Testis (tissue), 5 donors: ENCODE measurements at places on chromosomes 3 and 15. TPM values are rescaled to one million over a fixed set of nuclear protein-coding genes. Genes with fewer than 3 reads are reported as not detected.

Gene ACKR4
- 0.16 TPM for total RNA-seq

Gene PLAAT1
- 76.3 TPM for total RNA-seq

Gene MST1
- 67.1 TPM for total RNA-seq

Gene CADPS
- total RNA-seq = 21.6 TPM

Gene CLDN16
- total RNA-seq = 0.55 TPM

Gene ELL3
- 18.6 TPM for total RNA-seq

Gene OIP5
- total RNA-seq = 21.2 TPM

Gene TMED3
- total RNA-seq = 88.6 TPM

Gene PLA2G4F
- 0.31 TPM for total RNA-seq

Gene AAGAB
- total RNA-seq = 36.4 TPM

Gene KCNMB3
- 7.4 TPM for total RNA-seq

Gene LEO1
- total RNA-seq = 20.7 TPM

Gene CCR2
- 1.2 TPM for total RNA-seq

Gene SERPINI1
- total RNA-seq = 17.6 TPM

Gene EOMES
- 0.71 TPM for total RNA-seq

Gene DCBLD2
- 161 TPM for total RNA-seq

Gene VEPH1
- 3.0 TPM for total RNA-seq

Gene LRRC31
- 0.19 TPM for total RNA-seq

Gene OR5H2
- not detected for total RNA-seq

Gene TMEM40
- total RNA-seq = 1.5 TPM

Gene PRSS50
- 6.2 TPM for total RNA-seq

Gene PLSCR2
- 6.5 TPM for total RNA-seq

Gene CPA3
- 0.71 TPM for total RNA-seq

Gene ONECUT1
- total RNA-seq = 10.0 TPM

Gene EHD4
- total RNA-seq = 9.4 TPM

Gene GOLGA8M
- total RNA-seq = 7.2 TPM

Gene PAQR5
- total RNA-seq = 0.25 TPM

Gene KBTBD13
- 2.4 TPM for total RNA-seq

Gene PIF1
- 19.1 TPM for total RNA-seq

Gene SLC6A20
- total RNA-seq = 2.3 TPM

Gene COL7A1
- 39.1 TPM for total RNA-seq

Gene TF
- 53.1 TPM for total RNA-seq

Gene ZNF774
- total RNA-seq = 8.7 TPM

Gene CPNE9
- 1.4 TPM for total RNA-seq

Gene CYP8B1
- not detected for total RNA-seq

Gene NSMCE3
- total RNA-seq = 18.9 TPM

Gene GOLGA8A
- total RNA-seq = 136 TPM

Gene SEMA6D
- total RNA-seq = 5.6 TPM

Gene LRTM1
- not detected for total RNA-seq

Gene HES1
- total RNA-seq = 41.1 TPM

Gene ST3GAL6
- 23.4 TPM for total RNA-seq

Gene RAB6B
- total RNA-seq = 5.1 TPM

Gene GRAMD1C
- 24.1 TPM for total RNA-seq

Gene GASK1A
- total RNA-seq = 22.2 TPM

Gene ANKUB1
- total RNA-seq = 3.3 TPM

Gene NR1I2
- total RNA-seq = 0.47 TPM

Gene ZNF620
- 3.7 TPM for total RNA-seq

Gene ZNF502
- 13.3 TPM for total RNA-seq

Gene ISL2
- total RNA-seq = 3.5 TPM

Gene SYNPR
- not detected for total RNA-seq

Gene ALDH1A2
- total RNA-seq = 71.2 TPM

Gene GSK3B
- total RNA-seq = 73.1 TPM

Gene CYP1A2
- 0.12 TPM for total RNA-seq
